Fibroblast of skin of scalp (primary cell): ENCODE measurements at places on chromosomes 5 and 9.

DNA sequence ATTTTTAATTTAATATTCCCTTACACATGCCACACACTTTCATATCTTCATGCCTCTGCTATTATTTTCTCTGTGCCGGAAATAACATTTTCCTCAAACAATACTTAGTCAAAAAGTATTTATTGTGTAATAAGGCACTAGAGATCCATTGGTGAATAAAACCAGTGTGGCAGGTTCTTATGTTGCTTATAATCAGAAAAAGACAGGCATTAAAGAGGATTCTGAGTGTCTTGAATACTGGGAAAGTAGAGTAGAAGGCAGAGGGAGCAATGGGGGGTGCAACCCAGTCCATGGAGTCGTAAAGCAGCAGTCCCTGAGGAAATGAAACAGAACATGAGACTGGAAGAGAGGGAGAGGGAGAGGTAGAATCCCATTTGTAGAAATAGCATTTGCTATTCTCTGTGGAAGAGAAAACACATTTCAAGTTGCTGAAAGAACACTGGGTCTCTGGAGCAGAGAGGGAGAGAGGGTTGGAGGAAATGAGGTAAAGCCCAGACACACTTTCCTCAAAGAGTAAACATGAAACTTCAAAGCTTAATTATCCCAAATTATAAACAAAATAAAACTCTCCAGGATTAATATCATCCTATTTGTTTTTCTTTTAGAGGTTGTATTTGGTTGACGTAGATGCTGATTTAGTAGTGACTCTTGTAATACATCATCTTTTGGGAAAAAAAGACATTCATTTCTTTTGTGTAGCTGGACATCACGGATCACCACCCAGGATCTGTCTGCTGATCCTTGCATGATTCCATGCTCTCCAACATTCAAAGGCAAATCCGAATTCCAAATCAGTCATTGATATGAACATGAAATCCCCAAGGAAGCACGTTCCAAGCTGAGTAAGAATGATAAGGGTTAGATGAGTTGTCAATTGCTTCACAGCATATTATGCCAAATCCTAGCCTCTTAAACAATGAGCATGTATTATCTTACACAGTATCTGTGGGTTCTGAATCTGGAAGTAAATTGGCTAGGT lies 37.4 kb upstream of the GRAMD2B start:
- peak; percentile 49 for DNase-seq

- no peak for DNase-seq
These were observed 123.6 kb downstream of the C5orf15 start for GRCh38 chr5:133844836-133845235.

- no peak for DNase-seq
These were observed 92.6 kb downstream of the TLE4 start for GRCh38 chr9:79664375-79664831.

DNA sequence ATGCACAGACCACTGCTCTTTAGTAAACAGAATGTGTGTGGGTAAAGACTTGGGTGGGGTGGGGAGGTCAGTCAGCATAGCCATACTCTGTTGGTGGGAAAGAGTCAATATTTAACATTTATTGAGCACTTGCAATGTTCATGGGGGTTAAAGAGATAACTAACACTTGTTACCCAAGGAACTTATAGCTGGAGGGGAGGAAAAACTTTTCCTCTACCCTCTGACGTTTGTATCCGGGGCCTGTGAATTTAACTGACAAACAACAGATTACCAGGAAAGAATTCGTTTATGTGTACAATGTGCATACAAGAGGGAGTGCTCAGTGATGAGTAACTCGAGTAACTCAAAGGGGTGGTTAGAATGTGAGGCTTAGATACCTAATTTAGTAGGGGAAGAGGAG lies 6.8 kb upstream of the CLINT1 start:
- peak; percentile 7 for DNase-seq

DNA sequence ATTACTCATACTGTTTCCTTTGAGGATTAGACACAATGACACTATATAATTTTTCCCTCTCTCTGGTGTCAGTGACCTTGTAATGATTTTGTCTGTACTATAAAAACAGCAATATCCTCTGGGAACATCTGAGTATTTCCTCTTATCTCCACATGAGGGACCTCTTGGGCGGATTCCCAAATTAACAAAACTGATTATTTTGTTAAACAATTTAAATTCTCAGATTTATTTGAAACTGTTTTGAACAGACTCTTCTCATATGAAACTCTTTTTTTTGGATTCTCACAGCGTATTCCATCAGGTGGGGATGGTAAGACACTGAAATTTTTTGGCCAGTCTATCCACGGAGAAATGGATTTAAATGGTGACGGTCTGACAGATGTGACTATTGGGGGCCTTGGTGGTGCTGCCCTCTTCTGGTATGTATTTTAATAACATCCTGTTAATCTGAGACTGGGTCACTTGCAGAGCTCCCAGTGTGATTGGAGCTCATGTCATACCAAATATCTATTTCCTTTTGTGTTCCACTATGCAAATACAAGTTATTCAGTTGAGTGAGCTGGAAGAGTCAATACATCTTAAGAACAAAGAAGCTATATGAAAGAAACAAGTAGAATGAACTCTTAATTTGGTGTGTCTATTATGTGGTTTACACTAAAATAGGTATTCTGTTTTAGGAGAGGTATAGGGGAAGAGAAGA lies 73.8 kb upstream of the ITGA2 start:
- DNase-seq: peak; percentile 77

GRCh38 chr5:82863266-82863665 lies 213.9 kb downstream of the TMEM167A start:
- no peak for DNase-seq

DNA sequence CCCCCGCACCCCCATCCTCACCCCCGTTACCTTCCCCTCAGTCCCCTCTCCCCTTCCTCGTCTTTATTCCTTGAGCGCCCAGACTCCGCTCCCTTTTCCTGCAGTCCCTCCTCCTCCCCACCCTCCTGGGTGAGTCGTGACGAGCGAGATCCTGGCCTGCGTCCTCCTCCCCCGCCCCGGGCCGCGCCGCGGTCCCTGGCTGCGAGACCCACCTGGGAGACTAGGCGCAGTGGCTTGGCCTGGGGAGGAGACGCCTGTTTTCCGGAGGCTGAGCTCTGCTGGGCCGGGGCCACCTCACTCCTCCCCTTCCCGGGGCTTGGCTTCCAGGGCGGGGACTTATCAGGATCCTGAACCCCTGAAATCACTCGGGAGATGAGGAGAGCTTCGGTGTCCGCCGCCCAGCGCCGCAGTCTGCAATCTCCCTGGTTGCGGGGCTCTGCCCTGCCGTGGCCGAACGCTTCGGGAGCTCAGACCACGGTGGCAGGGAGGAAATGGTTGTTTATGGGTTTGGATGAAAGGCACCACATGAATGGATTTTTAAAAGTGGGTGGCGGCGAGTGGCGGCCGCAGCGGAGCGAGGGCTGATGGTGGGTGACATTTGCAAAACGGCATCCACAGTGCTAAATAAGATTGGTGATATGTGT lies 984 bp downstream of the STXBP1 start:
- peak; percentile 39 for DNase-seq

DNA sequence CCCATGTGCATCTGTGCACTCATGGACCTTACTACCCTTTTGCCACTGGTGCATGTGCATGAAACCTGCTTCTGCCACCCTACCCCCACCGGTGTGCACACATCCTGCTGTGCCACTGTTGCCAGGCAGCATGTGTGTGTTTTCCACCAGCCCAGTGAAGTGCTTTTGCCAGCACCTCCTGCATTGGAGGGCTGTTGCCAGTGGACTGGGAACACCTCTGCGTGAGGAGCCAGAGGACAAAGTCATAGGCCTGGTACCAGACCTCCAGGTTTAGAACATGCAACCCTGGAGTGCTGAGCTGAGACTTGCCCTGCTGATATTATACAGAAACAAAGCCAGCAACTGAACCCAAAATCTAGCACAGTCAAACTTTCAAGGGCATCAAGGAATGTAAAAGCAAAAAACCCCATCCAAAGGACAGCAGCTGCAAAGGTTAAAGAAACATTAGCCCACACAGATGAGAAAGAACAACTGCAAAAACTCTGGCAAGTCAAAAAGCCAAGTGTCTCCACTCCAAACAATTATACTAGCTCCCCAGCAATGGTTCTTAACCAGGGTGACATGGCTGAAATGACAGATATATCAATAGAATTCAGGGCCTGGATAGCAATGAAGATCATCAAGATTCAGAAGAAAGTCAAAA lies 70.6 kb upstream of the PTPN3 start:
- no peak for DNase-seq

DNA sequence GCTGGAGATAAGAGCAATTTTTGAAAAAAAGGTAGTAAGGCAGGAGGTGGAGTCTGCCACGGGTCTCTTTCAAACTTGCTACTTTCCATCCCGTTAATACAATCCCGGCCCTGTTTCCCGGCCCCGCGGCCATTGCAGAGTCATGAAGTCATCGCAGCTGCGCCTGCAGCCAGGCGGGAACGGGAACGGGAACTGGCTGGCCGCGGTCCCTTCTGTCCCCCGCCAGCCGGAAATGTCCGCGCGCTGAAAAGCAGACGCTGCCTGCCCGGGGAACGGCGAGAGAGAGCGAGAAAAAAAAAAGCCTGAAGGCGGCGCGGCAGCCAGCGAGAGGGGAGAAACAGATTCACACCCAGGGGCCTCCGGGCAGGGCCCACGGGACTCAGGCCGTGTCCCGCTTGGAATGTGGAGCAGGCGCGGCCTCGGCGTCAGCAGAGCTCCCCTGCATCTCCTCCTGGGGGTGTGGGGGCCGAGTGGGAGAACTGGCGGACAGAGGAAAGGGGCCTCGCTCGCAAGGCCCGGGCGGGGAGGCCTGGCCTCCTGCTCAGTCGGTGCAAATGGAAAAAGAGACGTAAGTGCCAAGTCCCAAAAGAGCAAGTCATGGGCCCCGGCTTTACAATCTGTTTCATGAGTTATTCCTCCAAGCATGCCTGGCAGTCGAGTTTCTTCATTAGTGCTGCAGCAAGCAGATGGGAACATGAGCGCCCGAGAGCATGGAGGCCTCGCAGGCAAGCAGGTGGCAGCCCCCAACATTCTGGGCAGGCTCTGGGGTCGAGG lies 201.2 kb upstream of the GAS1 start:
- peak; percentile 86 for DNase-seq

GRCh38 chr5:86461169-86461956 lies 156.4 kb upstream of the COX7C start:
- no peak for DNase-seq

- DNase-seq: peak; percentile 94
These were observed 180.5 kb upstream of the TUT7 start for GRCh38 chr9:86534572-86535258.

GRCh38 chr5:105350486-105351140 lies 1788.0 kb upstream of the NUDT12 start:
- no peak for DNase-seq

DNA sequence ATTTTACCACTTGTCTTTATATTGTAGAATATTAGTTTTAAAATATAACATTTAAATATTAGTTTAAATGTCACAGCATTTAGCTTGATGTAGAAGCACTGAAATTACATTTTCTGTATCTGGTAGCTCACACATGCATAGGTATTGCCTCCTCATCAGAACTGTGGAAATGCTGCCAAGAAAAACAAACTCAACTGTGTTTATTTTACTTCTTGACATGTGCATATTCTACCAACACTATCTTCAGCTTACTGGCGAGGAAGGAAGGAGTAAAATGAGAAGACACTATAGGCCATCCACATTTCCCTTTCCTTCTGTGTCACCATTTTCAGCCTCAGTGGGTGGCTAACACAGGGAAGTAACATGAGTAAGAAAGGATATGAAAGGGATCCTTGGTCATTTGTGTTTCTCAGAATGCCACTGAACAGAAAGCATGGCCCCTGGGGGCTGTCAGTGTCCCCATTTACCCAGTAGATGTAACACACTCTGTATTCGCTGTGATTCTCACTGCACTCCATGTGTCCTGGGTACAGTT lies 81.0 kb upstream of the HTR4 start:
- no peak for DNase-seq

DNA sequence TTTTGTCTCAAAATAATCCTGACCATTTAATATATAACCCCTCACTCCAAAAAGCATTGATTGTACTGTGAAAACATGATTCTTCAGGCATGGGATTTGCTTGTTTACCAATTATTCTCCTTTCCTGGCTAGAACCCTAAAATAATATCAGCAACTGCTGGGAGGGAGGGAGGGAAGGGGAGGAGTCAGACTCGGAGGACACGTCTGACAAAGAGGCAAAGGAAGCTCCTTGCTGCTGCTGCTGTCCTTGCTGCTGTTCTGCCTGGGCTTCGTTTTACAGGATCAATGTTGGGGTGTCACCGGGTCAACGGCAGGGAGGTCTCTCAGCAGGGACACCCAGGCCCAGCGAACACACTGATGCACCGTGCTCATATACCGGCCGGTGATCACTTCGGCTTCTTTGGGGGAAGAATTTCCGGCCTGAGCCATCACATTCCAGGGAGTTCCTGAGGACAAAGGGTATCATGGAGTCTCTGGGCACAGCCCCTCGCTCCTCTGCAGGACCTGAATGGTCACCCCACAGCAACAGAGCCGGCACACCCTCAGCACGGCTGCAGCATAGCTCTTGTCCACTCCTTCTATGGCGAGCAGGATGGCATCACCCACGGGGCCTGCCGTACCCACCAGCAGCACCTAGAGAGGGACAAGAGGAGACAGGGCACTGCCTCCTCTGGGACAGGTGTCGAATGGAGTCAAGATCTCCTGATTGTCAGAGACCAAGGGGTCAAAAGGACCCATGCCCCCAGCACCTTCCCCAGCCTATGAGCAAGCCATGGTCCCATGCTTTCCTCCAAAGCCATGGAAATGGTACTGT lies 27.9 kb downstream of the MED10 start:
- DNase-seq: no peak

GRCh38 chr5:121890297-121890858 lies 38.7 kb downstream of the FTMT start:
- no peak for DNase-seq

DNA sequence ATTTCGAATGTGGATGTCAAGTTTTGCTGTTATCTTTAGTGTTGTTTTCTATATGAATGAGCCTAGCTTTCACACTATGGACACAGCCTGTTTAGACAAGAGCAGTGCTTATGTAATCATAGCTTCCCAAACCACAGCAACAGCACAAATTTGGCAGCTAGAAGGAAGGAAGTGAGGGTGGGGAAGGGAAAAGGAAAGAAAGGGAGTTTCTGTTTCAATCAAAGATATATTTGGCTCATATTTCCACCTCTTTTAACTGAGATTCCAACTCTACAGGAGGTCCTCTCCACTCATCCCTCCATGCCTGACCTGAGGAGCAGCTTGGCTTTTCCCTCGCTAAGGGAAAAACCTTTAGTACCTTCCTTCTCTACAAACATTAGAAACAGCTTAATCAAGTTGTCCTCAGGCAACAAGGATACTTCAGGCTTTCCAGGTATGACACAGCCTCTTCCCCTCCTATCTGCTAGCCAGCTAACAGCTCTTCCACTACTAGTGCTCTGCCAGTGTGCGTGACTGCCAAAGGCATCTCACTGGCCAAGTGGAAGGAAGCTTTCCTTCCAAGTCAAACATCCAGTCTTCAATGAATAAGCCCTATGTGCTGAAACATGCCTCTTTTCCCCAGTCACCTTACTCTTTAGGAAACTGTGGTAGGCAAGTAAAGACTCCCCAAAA lies 268.6 kb upstream of the PTGER4 start:
- peak; percentile 64 for DNase-seq

GRCh38 chr5:141771562-141771961 lies 89.5 kb upstream of the ARAP3 start:
- no peak for DNase-seq
